ENCODE measurements at places on chromosomes 4 and X.

DNA sequence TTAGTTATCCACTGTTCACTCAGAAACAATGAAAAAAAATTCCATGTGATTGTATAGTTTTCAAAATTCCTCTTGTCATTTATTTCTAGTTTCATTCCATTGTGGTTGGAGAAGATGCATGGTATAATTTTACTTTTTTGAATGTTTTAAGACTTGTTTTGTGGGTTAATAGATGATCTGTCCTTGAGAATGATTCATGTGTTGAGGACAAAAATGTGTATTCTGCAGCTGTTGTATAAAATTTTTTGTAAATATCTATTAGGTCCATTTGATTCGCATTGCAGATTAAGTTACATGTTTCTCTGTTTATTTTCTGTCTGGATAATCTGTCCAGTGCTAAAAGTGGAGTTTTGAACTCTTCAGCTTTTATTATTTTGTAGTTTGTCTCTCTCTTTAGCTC lies 65.4 kb downstream of the RTL3 start:
- DNase-seq: no peak

DNA sequence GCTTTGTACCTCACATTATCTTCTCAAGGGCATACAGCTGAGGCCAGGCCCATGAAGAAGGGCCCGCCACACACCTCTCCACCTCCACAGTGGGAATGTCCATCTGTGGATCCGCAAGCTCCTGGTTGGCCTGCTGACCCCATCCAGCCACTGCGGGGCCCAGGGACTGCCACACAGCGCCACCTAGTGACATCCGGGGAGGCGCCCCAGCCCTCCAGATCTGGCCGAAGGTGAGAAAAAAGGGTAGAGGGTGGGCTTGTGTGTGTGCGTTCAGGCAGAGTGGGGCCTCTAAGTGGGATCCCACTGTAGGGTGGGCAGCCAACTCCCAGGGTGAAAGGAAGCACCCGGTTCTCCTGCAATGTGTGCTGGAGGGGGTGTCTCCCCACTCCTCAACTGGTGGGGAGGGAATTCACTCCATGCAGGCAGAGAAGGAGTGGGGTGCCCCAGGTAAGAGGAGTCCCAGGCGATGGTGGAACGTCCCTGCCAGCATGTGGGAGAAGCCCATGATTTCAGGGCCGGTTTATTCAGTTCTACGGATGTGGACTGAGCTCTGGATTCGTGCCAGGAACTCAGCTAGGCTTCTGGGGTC lies 117.3 kb downstream of the ENPP6 start:
- peak; percentile 12 for DNase-seq

GRCh38 chr4:189304167-189304566 lies 636.5 kb upstream of the FRG1 start:
- DNase-seq: no peak

- no peak for DNase-seq
Measured at GRCh38 chr4:79935274-79935673, 137.8 kb downstream of the ANTXR2 start.

DNA sequence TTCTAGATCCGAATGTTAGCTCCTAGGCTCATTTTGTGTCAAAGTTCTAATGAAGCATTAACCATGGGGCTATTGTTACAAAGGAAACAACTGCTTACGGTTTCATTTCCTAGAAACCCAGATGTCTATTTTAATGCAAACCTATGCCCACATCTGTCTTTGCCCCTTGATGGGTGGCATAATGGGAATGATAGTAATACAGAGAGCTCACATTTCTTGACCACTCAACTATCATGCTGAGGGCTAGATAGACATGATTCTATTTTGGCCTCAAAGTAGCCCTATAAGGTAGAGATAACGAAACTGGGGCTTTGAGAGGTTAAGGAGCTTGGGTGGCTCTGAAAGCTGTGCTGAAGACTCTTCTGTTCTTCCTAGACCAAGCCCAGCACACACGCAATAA lies 1.9 kb downstream of the TLR7 start:
- DNase-seq: no peak

GRCh38 chr4:37802068-37802666 lies 24.3 kb upstream of the PGM2 start:
- peak; percentile 4 for DNase-seq

GRCh38 chr4:38995660-38996005 lies 36.6 kb downstream of the TMEM156 start:
- DNase-seq: no peak

DNA sequence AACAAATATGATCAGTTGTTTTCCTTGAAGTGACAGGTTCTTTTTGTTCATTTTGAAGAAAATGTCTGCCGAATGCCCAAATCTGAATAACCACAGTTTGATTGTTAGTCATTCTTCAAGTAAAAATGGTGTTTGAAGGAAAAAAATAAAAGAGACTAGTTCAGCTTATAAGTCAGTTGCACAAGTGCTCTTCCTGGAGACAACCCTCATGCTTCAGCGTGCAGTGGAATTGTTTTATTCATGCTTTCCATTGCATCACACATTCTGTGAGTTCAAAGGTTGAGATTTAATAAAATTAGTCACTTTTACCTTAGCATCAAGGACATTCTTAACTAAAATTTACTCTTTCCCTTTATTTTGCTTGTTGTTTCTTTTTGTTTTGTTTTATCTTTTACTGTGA lies 404.9 kb downstream of the ZNF674 start:
- no peak for DNase-seq

DNA sequence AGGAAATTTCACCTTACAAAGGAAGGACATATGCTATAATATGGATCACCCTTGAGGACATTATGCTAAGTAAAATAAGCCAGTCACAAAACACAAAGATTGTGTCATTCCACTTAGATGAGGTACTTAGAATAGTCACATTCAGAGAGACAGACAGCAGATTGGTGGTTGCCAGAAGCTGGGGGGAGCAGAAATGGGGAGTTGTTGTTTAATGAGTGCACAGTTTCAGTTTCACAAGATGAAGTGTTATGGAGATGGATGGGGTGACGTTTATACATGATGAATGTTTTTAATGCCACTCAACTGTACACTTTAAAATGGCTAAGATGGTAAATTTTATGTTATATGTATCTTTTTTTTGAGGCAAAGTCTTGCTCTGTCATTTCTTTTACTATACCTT lies 14.8 kb upstream of the SPON2 start:
- peak; percentile 62 for DNase-seq

DNA sequence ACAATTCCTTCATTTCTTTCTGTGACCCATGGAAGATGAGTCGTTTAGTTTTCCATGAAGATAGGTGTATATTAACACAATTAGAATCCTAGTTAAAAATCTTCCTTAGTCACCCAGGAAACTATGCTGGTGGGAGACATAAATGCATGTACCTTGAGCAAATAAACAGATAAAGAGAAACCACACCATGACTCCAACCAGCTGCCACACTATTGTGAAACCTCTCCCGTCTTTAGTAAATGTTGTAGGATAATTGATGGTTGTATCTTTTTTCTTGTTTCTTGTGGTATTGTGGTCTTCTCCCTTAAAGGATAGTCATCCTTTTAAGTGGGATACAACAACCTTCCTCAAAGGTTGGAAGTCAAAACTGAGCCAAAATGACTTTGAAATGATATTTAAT lies 103.8 kb upstream of the LEF1 start:
- no peak for DNase-seq

DNA sequence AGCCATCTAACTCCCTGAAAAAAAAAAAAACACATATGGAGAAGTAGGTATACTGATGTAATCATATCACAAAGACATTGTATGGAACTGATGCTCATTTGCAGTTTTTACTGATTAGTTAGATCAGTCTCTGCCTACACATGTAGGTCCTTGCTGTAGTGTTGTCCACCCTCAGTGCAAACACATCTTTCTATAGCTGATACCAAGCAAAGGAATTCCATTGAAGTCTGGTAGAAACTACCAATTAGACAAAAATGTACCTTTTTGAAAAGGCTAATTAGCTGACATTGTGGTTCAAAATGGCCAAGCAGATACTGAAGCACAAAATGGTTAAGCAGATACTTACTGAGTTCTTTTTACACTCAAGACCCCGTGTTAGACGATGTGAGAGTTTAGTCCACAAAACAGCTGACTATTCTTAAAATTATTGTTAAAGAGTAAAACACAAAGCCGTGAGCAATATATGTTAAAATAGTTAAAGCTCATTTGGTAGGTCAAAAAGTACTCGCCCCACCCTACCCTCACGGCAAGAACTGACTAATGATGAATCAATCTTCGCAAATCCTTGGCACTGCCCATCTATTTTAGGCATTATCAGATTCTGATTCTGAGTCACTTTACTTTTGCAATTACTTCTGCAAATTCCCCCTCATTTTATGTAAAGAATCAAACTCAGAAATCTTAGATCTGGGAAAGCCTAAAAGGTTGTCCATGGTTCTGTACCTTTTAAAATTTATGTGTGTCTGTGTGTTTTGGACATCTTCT lies 40.4 kb downstream of the COL4A6 start:
- DNase-seq: peak; percentile 51

DNA sequence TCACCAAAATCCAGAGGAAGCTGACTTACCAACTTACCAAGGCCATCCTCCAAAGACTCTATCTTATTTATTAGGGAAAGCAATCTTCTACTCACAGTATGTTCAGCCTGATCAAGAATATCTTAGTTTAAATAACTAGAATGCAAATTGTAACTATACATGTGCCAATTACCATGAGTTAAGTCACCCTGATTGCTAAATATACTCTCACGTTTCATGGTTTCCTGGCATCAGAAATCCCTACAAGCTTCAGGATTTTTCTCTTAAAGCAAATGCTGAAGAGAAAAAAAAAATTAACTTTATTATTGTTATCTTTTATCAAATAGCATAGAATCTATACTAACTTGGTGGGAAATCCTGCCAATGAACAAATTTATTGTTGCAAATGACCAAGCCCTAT lies 63.0 kb upstream of the MXD4 start:
- DNase-seq: no peak

DNA sequence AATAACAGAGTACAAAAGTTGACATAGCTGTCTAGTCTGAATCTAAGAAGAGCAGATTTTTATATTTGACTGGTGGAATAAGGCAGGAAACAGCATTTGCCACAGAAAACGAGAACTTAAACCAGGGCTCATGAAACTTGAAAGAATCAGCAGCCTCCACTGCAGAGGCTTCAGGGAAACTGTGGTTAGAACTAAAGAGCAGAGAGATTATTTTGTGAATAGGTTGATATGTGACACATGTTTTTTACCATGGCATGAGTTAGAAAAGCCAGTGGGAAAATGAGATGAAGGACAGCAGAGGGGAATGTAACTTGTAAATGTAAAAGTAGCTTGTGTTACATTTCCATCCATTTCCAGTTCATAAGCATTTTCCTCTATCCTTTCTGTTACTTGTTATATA lies 63.7 kb upstream of the CAMK2D start:
- DNase-seq: peak; percentile 58

- no peak for DNase-seq
Measured at GRCh38 chr4:11268149-11268548, 160.5 kb downstream of the HS3ST1 start.

DNA sequence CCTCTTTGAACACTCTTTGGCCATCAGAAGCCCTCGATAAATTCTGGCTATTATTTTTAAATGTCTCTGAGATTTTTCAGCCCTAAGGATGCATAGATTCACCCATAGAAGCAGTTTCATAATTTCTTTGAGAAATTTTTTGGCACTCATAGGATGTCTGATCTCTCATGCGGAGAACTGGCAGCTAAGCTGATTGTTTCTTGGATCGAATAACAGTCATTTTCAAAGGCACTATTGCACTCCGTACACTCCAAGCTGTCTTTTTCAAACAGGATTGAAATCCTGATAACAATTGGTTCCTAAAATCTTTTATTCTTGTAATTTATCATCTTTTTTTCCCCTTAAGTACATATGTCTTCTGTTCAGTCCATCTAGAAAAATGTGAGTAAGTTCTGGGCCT lies 411.9 kb downstream of the SPOCK3 start:
- no peak for DNase-seq

- no peak for DNase-seq
Measured at GRCh38 chr4:86822136-86822535, 27.0 kb downstream of the SLC10A6 start.

DNA sequence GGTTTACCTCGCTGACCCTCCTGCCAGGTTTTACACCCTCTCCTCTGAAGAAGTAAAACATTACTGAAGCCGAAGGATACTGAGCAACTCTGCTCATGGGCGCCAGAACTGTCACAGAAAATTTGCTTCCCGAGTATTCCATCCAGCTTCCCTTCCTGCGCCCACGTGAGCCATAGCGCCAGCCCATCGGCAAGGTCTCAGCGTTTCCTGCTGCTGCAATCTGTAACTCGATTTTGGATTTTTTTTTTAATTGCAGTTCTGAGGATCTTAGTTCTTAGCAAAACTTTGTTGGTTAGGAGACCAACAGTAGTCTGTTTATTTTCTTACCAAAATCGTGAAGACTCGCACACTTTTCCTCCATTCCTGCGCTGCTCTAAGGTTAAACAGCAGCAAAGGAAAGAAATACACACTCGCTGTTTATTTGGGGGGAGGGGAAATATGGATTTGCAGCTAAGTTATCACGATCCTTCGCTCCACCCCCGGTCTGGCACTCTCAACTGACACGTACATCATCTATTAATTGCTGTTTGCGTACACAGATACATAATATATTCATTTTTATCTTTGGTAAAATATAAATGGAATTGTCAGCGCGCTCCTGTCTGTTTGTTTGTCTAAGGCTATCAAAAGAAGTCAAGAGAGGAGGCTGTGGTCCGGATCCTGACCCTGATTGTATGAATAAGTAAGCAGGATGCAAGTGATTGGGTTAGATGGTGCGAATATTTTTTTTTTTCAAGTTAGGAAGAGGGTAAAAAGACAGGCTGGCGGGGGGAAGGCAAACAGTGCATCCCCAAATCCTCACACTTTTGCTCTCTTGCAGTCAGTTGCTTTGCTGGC lies at the start of gene TLL1:
Gene TLL1, plus strand, starts transcription at position 777 of the 837 bp plus-strand sequence. CDS start 668 bp downstream, outside the sequence.
- no peak for DNase-seq

GRCh38 chrX:46211079-46211478 lies 334.1 kb downstream of the ZNF674 start:
- no peak for DNase-seq
